CD4-positive, alpha-beta T cell (primary cell): ENCODE measurements at places on chromosomes 2 and 18. TPM values are rescaled to one million over a fixed set of nuclear protein-coding genes. Genes with fewer than 3 reads are reported as not detected.
A peak's percentile ranks its signal among the peaks of the same experiment; 100 is the strongest.

C2orf72 gene
- total RNA-seq: not detected

PCARE gene
- not detected for total RNA-seq

PLB1 gene
- total RNA-seq: 1.6 TPM

DNA sequence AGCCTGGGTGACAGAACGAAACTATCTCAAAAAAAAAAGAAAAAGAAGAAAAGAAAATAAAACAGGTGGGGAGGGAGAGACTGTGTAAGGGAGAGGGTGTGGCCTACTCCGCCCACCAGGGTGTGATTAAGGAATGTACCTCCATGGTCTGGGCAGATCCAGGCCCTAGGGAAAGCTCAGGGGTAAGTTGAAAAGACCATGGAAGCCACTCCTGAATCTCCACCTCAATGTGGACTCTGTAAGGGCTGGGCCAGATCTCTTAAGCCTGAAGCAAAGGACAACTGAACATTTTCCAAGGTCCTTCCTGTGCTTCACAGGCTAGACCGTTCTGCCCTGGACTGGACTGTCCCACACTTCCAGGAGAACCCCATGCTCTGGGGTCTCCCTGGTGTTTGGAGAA, 9.7 kb upstream of the ATG16L1 start:
- H3K36me3 ChIP-seq: no peaks in the 10 kb centered on the region
- peaks cover 67% of the 10 kb centered on the region for H3K4me1 ChIP-seq
- no peak for DNase-seq
- no peak overlapping the region for H3K27ac ChIP-seq

DNA sequence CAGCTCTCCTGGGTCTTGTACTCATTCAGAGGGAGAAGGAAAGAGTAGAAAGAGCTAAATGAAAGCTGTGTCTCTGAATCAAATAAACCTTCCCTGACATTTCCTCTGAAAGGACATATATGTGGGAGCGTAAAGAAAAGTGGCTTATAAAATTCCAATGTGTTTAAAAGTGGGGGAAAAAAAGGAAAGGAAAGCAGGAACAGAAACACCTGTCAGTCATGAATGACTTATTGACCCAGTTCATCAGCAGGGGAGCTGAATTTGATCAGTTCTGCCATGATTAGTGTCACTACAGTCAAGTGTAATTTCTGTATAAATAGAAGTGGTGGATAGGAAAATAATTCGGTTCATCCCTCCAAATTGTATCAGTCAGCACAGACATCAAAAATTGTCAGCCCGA, 382.5 kb downstream of the ERBB4 start:
- H3K27me3 ChIP-seq: no peaks in the 10 kb centered on the region
- H3K4me1 ChIP-seq: no peaks in the 10 kb centered on the region
- H3K4me3 ChIP-seq: no peak overlapping the region
- H3K36me3 ChIP-seq: no peaks in the 10 kb centered on the region
- DNase-seq: no peak
- no peak overlapping the region for H3K27ac ChIP-seq

MARCHF4 gene
- not detected for total RNA-seq

GRCh38 chr18:10453806-10454680, at the start of gene APCDD1:
TSS of gene APCDD1 (plus strand) at chr18:10454635. CDS start at chr18:10454982, 347 bp downstream.
- H3K4me3 ChIP-seq: peak within 1 kb of the TSS; percentile 6
- DNase-seq: no peak
- no peaks in the 10 kb centered on the region for H3K4me1 ChIP-seq
- no peak within 1 kb of the TSS for H3K27ac ChIP-seq
- peaks cover 31% of the 10 kb centered on the region for H3K27me3 ChIP-seq

- peaks cover 15% of the 10 kb centered on the region for H3K4me1 ChIP-seq
- no peak overlapping the region for H3K27ac ChIP-seq
- H3K36me3 ChIP-seq: no peaks in the 10 kb centered on the region
- no peaks in the 10 kb centered on the region for H3K27me3 ChIP-seq
Observed at GRCh38 chr2:168448980-168449379, 7.1 kb upstream of the CERS6 start.

CLIP4 gene
- 36.8 TPM for total RNA-seq

EPB41L3 gene
- 11.2 TPM for total RNA-seq

- no peaks in the 10 kb centered on the region for H3K27me3 ChIP-seq
- no peaks in the 10 kb centered on the region for H3K4me1 ChIP-seq
- no peak for DNase-seq
- no peaks in the 10 kb centered on the region for H3K36me3 ChIP-seq
- H3K4me3 ChIP-seq: no peak overlapping the region
Observed at GRCh38 chr2:182167882-182168281, 182.2 kb downstream of the PPP1R1C start.

EMILIN1 gene
- 0.25 TPM for total RNA-seq

DNA sequence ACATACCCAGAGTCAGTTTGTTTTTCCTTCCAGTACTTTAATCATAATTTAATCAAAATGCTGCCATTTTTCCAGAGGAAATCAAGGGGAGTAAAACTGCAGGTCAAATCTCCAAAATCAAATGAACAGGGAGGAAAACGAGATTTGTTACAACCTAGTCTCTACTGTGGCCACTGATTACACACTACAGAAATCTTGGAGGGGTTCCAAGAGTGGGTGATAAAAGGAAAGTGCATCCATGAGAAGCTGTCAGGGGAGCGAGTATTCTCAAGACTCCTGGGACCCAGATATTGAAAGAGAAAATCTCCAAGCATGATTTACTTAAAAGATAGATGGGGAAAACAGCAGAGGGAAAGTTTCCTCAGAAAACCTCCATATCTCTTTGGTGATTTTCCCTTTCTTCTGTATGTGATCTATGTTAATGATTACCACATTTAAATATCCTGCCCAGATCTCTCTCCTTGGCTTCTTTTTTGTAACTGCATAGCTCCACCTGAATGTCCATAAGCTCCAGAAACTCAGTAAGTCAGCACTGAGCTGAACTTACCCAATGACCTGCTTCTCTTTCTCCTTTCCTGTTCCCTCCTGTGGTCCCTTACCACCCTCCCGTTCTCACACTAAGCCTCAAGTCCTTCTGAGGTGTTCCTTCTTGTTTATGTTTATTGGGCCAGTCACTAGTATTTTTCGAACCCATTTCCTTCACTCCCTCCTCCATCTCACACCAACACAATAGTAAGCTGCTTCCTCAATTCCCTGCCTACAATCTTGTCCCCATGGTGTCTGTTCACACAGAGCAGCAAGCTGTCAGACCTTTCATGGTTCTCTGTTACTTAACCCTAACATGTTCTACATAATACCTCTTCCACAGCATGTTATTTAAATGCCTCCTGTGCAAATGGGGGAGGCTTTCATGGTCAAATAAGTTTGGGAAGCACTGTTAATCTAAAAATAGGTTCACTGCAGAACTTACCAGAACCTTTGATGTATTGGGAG, 73.9 kb upstream of the TWSG1 start:
- no peaks in the 10 kb centered on the region for H3K27me3 ChIP-seq
- H3K4me3 ChIP-seq: no peak overlapping the region
- DNase-seq: no peak
- H3K36me3 ChIP-seq: peaks cover 47% of the 10 kb centered on the region
- H3K4me1 ChIP-seq: no peaks in the 10 kb centered on the region

TEX44 gene
- not detected for total RNA-seq

- peaks cover 9% of the 10 kb centered on the region for H3K4me1 ChIP-seq
- H3K27me3 ChIP-seq: no peaks in the 10 kb centered on the region
- no peaks in the 10 kb centered on the region for H3K36me3 ChIP-seq
- H3K27ac ChIP-seq: no peak overlapping the region
- no peak overlapping the region for H3K4me3 ChIP-seq
- DNase-seq: no peak
Observed at GRCh38 chr2:45965871-45966498, 314.5 kb downstream of the PRKCE start.

DNA sequence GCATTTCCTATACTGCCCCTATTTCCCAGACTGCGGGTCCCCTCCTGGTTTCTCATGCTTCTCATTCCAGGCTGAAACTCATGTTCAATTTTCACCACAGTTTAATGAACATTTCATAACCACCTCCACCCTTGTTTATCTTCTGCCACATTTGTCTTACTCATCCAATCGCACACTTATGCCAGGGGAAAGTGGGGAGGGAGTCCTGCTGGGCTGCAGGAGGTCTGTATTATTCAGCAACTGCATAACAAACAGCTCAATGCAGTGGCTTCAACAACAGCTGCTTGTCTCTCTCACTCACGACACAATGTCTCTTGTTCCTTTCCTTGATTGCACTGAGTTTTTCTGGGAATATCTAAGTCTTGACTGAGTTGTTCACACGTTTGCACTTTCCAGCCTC, 106.0 kb downstream of the ZNF519 start:
- H3K36me3 ChIP-seq: no peaks in the 10 kb centered on the region
- H3K27ac ChIP-seq: no peak overlapping the region
- no peak for DNase-seq
- H3K27me3 ChIP-seq: peaks cover 4% of the 10 kb centered on the region

GRCh38 chr2:96918092-96918753, 48.3 kb upstream of the SEMA4C start:
- no peaks in the 10 kb centered on the region for H3K27me3 ChIP-seq
- H3K4me3 ChIP-seq: no peak overlapping the region
- H3K4me1 ChIP-seq: peaks cover 50% of the 10 kb centered on the region
- no peak for DNase-seq
- H3K27ac ChIP-seq: no peak overlapping the region

DNA sequence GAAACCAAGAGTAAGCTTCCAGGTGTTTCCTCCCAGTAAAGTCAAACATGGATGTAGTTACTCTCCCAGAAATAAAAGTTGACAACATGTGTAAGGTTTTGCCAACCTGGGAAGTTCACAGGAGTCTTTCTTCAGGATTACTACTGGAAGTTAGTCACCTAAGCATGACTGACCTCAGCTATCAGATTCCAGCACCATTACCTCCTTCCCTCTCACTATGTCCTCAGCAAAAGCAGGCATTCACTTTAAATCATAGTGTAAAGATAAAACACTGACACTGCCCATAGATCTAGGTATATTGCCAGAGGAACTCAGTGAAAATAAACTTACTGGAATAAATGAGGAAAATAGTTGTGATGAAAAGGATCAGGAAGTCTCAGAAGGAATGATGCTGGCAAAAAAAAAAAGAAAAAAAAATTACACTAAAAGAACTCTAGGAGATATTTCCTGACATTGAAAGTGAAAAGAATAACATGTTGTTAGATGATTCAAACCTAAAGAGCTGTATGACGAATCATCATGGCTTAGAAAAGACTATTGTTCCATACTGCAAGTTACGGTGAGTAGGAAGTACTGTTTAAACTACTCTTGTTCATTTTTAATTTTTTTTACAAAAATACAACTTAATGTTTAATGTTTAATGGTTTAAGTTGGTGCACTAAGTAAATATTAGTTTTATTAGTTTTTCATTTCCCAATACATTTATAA, 484.5 kb upstream of the ZNF804A start:
- H3K27me3 ChIP-seq: no peaks in the 10 kb centered on the region
- no peak overlapping the region for H3K27ac ChIP-seq
- no peaks in the 10 kb centered on the region for H3K36me3 ChIP-seq
- DNase-seq: no peak
- H3K4me1 ChIP-seq: no peaks in the 10 kb centered on the region

DNA sequence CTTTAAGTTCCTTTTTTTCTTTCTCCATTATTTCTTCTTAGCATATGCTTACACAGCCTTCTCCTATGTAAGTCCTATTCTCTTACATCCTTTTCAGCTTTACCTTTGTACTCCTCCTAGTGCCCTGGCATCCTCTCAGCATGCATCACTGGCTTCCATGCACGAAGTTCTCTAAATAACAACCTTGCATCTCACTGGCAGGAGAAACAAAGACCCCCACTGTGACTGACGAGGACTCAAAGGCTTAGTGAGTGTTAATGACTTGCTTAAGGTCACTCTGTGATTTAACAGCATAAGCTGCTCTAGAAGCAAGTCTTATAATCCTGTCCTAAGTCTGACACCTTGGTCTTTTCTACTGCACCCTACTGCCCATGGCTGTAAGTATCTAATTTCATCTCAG, 1236.0 kb upstream of the CELF4 start:
- H3K27me3 ChIP-seq: no peaks in the 10 kb centered on the region
- DNase-seq: no peak
- H3K4me3 ChIP-seq: no peak overlapping the region
- no peak overlapping the region for H3K27ac ChIP-seq

NT5DC4 gene
- total RNA-seq: not detected

GRCh38 chr2:4674007-4674406, 970.6 kb downstream of the DCDC2C start:
- no peak overlapping the region for H3K27ac ChIP-seq
- no peaks in the 10 kb centered on the region for H3K36me3 ChIP-seq
- DNase-seq: peak; percentile 21
